ENCODE measurements at places on chromosomes 16 and 17.

- no peak for DNase-seq
Observed at GRCh38 chr16:12403746-12404658, 399.7 kb downstream of the CPPED1 start.

- no peak for DNase-seq
Observed at GRCh38 chr16:58862334-58863021, 128.4 kb upstream of the GOT2 start.

DNA sequence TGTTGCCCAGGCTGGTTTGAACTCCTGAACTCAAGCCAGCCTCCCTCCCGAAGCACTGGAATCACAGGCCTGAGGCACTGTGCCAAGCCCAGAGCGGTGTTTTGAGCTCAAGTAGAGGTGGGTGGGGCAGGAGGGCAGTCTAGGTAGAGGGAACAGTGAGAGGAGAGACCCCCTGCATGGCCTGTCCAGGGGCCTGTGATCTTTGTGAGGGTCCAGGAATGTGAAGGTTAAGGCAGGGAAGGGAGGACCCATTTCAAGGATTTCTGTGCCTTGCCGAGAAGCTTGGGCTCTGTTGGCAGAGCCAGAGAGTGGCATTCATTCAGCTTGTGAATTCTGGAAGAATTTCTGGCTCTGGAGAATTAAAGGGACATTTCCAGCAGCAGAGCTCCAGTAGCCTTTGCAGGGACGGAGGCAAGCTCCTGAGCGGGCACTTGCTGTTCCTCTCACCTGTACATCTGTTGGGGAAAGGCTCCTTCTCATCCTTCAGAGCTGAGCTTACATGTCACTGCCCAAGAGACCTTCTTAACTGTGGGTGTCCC, 2.7 kb downstream of the WWOX start:
- DNase-seq, result no peak

- no peak for DNase-seq
Observed at GRCh38 chr16:57233944-57234706, 10.9 kb upstream of the ARL2BP start.

- DNase-seq, result no peak
Observed at GRCh38 chr16:89064606-89065457, 28.8 kb upstream of the ACSF3 start.

GRCh38 chr17:19320876-19321275, 41.6 kb downstream of the B9D1 start:
- no peak for DNase-seq
